ENCODE measurements at places on chromosomes 6 and 20.

DNA sequence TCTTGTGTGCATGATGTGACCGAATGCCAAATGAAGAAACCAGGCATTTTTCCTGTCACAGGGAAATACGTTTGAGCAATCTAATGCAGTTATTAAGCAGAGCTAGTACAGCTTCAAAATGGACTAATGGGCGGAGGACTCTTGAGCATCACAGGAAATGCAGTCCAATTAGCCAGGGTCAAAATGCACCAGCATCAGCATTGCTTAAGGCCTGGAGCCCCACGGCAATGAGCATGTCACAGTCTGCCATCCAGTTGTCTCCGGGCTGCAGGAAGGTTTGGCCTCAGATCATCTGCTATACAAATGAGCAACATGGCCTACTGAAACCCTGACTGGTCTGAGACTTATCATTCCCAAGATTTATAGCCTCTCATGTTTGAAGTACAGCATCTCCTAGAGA lies 652.1 kb upstream of the SLC35B3 start:
- no peak for DNase-seq

DNA sequence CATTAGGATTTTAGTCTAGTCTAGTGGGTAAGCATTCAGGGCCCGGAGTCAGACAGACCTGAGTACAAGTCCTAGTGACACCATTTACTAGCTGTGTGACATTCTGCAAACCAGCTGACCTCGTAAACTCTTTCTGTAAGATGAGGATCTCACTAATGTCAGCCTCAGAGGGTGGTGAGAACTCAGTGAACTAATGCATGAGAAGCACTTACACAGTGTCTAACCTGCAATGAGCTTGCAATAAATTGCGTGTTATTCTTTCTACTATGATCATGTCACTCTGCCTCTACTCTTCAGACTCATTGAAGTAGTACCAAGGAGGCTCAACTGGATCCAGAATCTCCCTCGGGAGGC lies 41.1 kb upstream of the ZNF831 start:
- no peak for DNase-seq

DNA sequence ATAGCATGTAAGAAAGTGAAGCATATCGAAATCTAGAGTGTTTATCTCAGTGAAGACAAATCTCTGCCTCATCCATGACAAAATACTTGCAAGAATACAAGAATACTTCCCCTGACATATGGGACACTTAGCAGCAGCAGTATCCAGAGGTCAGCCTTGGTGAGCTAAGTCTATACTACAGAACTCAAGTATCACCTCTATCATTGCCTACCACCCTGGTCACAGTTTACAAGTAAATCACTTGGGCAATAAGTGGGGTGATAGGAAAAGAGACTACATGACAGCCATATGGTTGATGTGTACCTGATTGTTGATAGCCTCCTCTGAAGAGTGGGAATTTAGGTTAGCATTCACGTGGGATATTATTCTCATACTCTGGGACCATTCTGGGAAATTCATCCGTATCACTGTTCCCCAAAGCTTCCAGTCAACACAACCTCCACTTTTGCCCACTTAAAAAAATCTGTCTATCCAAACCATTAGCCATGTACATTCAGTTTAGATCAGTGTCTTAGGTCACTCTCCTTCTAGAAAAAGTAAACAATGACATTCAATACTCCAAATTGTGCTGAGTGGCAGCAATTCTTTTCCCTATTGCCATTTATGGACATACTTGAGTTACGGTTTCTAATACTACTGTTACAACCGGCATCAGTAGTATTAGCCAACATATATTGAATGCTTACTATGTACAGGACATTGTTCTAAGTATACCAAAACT lies 118.2 kb upstream of the PRSS16 start:
- DNase-seq = no peak

- DNase-seq = no peak
Observed at GRCh38 chr6:125791151-125791819, 525 bp downstream of the NCOA7 start.

Measured in stimulated activated CD4-positive, alpha-beta T cell treated with anti-CD3 and anti-CD28 coated beads, Interleukin-1b, Interleukin-23, amount 100 ng/mL, for 1 hour (primary cell).